ENCODE measurements at places on chromosomes 4 and X.

DNA sequence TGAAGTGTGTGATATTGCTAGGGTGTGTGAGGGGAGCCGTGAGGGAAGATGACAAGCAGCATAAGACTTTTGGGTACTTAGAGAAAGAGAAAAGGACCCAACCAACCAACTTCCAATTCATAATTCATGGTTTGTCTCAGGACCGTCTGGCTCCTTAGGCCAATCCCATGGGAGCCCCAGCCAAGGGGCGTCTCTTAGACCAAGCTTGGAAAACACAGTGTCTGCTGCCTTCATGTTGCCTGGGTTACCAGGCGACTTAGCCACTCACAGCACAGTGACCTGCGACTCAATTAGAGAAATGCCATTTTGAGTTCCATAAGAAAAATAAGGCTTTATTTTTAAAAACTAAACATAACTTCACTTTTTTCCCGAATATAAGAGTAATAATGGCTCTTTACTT, 32.7 kb downstream of the BST1 start:
- DNase-seq: no peak

- no peak for DNase-seq
Measured at GRCh38 chr4:68719075-68719473, 48.6 kb upstream of the UGT2B15 start.

- DNase-seq: no peak
Measured at GRCh38 chr4:150699599-150699998, 117.6 kb downstream of the MAB21L2 start.

DNA sequence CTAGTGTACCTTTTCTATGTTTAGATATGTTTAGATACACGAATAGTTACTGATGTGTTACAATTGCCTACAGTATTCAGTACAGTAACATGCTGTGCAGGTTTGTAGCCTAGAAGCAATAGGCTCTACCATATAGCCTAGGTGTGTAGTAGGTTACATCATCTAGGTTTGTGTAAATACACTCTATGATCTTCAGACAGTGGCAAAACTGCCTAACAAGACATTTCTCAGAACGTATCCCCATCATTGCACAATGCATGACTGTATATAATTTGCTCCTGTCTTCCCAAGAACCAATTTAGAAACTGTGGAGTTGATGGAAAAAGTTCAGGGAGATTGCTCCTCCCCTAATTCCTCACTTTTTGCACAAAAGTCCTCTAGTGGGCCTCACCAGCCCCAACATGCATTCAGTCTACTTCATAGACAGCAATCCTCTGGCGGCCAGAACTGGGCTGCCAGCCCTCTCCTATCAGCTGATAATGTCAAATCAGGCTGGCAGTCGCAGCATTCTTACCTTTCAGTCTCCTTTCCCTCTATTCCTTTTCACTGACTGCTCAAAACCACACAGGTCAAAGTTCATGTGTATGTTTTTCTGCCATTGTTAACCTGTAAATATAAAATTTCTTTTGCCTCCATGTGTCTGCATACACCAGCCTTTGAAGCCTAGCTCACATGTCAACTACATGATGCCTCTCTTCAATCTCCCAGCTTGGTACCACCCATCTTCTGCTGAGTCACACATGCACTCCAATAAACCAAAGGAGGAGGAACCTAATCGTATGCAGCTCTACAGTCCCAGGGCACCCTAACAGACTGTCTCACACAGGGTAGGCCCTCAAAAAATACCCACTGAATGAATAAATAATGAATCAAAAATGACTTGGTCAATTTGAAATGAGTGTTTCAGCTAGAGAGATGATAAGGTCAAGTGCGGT, 32.0 kb downstream of the BCLAF3 start:
- no peak for DNase-seq

DNA sequence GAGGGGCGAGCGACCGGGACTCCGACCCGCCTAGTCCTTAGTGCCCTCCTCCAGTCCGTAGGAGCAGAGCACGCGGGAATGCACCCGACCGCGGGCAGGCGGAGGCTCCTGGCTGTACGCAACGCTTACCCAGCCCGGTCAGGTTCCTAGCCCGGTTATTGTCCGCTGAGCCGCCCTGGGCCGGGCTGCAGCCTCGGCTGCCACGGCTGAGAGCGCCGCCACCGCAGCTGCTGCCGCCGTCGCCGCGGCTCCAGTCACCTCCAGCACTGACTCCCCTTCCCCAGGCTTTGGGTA, at the start of gene AMER1:
Gene AMER1 (minus strand): TSS at position 268 of the 294 bp plus-strand sequence. CDS start 12,422 bp downstream, outside the sequence.
- no peak for DNase-seq

GRCh38 chr4:109795059-109795458, 6.7 kb downstream of the CFI start:
- no peak for DNase-seq

GRCh38 chr4:18051281-18051680, 29.7 kb upstream of the LCORL start:
- no peak for DNase-seq

DNA sequence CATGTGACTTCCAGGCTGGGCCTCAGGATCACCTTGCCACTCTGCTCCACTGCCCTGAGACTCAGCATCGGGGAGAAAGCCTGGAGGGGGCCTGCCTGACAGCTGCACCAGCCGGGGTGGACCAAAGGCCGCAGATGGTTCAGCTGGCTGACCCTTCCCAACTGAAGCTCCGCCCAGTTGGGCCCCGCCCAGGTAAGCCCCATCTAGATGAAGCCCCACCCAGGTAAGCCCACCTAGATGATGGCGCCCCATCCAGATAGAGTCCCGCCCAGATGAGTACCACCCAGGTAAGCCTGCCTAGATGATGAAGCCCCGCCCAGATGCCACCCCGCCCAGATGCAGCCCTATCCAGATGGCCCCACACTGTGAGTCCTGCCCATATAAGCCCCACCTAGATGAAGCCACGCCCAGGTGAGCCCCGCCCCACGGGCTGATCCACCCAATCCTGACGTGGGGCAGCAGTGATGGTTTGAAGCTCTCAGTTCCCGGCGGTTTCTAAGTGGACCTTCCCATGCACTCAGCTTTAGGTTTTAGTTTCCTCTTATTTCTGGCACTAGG, 10.0 kb downstream of the ZFYVE28 start:
- no peak for DNase-seq

- DNase-seq: no peak
Measured at GRCh38 chrX:13126775-13127174, 82.4 kb upstream of the FAM9C start.

GRCh38 chr4:46432923-46433322, 43.0 kb upstream of the GABRA2 start:
- DNase-seq: no peak

DNA sequence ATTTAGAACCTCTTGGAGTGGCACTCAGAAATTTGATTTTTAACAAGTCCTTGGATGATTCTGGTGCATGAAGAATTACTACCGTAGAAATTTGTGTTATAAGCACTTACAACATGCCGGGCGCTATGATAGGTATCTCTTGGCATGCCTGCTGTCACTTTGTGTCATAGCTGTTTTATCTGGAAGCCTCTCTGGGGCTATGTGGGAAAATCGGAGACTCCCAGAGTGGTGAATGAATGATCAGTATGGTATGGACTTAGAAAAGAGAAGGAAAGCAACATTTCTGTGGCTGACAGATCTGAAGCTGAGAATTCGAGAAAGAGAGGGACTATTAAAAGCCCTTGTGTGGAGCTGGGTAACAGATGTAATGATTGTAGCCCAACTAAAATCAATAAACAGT, 177.4 kb upstream of the MAMLD1 start:
- DNase-seq: no peak

DNA sequence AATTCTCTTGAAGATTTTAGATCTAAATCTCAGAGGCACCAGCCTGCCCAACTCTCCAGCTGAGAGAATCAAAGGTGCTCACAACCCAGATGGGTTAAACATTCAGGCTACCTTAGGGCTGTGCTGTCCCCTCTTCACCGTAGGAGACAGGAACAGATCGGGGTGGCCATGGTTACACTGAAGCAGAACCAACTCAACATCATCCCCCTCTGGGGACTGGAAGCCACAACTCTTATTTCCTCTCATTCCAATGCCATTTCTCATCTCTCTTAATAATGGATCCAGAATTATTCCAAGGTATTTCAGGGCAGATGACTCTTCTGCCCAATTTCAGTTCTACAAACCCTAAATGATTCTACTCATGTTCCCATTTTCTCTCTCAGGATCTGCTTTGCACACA, 109.7 kb downstream of the NKX6-1 start:
- DNase-seq: no peak

DNA sequence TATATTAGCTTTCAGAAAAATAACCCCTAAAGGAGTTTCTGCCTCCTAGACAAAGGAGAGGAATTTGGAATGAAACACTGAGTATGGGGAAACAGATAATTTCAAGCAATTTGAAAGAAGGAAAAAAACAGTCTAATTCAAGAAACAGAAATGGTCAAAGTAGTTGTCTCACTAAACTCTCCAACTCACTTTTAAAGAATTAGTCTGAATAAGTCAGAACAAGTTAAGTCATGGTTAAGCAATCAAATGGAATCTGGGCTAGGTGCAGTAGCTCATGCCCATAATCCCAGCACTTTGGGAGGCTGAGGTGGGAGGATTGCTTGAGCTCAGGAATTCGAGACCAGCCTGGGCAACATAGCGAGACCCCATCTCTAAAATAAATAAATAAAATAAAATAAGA, 95.7 kb upstream of the GRIA3 start:
- no peak for DNase-seq
